ENCODE measurements at places on chromosomes 1 and 21.

DNA sequence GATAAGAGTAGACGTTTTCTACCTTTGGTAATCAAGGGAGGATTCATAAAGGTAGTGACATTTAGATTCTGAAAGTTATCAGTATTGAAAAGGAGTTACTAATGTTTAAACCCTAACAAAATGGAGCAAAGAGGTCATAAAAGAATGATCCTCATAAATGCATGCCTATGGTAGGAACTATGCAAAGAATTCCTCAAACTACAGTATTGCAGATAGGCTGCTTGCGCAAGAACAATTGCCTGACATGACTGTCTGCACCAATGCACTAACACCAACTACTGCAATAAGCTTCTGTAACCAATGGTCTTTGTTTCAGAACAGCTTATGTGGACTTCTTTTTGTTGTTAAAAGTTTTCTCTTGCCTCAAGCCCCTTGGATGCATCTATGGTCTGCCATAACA lies 597.3 kb upstream of the ADGRL4 start:
- DNase-seq: no peak

- DNase-seq: no peak
These were observed 2.8 kb downstream of the HES4 start for GRCh38 chr1:996851-997712.

DNA sequence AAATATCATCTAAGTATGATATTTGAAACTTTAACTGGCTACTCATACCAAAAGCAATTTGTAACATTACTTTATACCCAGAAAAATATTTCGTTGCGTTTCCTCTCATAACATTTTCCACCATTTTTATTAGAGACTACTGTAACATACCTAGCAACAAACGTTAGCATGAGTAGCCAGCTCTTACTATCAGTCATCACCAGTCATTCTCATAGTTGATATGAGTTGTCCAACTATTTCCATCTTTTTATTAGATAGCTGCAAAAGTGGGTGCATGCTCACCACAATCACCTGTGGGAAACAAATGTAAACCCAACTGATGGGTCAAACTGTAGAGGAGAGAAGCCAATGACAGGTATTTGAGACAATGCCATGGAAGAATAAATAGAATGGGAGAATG lies 114.6 kb downstream of the AKT3 start:
- no peak for DNase-seq

DNA sequence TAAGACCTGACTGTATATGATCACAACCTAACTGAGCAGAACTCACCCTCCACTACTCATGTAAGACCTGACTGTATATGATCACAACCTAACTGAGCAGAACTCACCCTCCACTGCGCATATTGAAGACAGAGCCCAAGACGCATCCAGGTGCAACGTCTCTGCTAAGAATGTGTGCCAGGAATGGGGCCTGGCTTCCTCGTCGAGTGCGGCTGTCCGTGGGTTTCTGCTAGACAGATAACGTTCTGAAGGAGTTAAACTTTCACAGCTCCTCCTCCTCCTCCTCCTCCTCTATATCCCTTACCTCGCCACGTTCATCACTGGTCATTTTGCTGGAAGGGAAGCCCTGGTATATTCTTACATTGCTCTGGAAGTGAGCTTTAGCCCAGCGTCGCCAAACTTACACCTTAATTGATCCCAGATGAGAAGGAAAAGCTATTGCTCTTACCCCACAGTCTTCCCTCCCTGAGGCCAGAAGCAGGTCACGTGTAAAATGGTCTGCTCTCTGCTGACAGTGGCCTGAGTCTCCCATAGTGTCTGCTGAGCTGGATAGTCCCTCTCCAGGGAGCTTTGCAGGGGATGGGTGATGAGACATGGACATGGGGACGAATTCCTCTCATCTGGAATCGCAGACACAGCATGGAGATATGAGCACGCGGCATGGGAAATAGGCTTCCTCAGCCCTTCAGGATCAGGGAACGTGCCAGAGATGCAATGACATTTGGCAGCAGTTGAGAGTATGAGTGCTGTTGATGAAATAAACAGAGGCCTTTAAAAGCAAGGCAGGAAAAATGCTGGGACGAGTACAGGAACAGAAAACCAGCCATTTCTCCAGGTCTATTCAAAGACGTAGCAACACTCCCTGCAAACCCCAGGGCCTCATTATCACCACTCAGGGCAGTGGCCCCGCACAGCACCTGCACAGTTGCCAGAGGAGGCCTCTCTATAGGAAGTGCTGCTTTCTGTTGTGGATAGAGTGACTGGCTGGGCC lies 528.1 kb downstream of the KIF26B start:
- no peak for DNase-seq

GRCh38 chr1:164452549-164452948 lies 106.4 kb upstream of the PBX1 start:
- DNase-seq: no peak

DNA sequence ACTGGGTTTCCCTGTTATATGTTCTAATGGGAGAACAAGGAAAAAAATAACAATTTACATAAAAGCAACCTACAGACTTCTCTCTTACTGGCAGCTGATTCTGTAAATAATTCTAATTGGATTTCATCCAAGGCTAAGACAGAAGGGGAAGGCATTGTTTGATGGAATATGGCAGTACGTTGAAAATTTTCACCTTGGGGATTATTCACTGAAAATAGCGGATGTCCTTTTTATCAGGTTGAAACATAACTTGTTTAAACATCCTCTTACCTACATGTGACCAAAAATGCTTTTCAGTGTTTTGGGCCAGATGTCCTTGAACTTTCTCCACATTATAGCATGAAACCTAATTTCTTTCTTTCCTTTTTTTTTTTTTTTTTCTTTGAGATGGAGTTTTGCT lies 24.9 kb downstream of the TSNAX start:
- DNase-seq: no peak

GRCh38 chr21:45990049-45990711 lies 8.6 kb downstream of the COL6A1 start:
- peak; percentile 0 for DNase-seq

- DNase-seq: peak; percentile 20
These were observed 1.3 kb downstream of the KRTAP12-3 start for GRCh38 chr21:44658913-44659595.

DNA sequence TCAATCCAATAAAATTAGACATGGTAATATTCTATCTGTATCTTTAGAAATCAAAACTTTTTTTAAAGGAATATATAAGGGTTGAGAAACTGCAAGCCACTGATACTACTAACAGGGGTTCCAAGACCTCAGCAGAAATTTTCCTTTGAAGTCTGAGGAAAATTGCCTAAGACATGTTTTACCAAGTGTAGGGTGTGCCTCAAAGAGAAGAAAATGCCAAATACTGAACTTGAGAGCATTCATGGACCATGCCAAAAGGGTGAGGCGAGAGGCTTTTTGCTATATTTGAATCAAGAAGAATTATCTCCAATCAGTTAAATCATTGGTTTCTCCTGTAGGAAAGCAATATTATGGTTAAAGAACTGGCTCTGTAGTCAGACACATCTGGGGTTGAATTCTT lies 207.9 kb upstream of the B3GALT2 start:
- DNase-seq: no peak

- DNase-seq: no peak
These were observed 68.9 kb downstream of the MRPL37 start for GRCh38 chr1:54268762-54269297.
